Stimulated activated CD8-positive, alpha-beta memory T cell treated with anti-CD3 and anti-CD28 coated beads, Interleukin-15, amount 100 ng/mL, for 48 hours (primary cell): ENCODE measurements at places on chromosomes 11 and 22.

DNA sequence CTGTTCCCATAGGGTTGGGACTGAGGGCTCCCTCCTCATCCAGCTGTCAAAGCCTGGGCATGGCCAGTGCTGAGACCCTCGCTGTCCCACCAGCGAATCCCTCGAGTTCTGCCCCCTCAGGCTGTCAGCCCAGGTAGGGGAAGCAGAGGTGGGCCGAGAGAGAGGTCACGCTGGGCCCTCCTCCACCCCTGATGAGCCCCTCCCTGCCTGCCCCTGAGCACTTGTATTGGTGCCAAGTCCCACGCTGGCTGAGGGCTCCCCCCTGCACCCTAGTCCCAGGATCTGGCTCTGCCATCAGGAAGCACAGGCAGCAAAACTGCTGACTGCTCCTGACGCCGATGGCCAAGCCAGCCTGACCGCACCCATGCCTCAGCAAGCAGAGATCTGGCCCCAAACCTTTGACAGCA is 3.3 kb downstream of the PRR33 start:
- DNase-seq, result no peak

DNA sequence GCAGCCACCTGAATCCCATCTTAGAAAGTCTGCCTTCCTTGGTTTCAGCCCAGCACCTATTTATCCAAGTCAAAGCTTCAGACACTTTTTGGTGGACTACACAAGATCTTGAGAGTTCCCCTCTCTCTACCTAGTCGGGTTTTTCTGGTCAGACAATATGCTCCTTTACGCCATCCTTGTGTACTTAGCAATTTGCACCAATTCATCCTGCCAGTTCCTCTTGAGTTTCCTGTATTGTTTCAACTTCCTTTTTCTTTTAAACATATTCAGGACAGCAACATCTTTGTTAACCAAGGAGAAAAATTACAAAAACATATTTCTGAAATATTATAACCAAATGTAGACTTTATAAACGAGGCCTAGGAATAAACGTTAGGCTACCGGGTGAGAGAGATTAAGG is 368.2 kb upstream of the CADM1 start:
- no peak for DNase-seq

DNA sequence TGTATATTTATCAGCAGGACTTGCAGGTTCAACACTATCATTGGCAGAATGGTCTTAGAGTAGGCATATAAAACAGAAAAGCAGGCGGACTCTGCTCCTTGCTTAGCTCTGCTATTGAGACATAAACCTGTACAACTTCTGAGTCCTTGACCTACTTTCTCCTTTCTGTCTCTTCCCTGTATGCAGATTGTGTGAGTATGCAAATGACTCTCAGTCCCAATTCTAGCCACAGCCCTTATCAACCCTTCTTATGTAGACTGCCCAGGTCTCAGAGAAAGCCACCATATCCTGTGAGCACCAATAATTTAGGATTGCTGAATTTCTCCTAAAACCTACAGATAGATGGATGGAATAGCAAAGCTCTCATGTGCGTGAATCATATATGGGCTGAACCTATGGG is 367.6 kb upstream of the DDI1 start:
- DNase-seq, result no peak

DNA sequence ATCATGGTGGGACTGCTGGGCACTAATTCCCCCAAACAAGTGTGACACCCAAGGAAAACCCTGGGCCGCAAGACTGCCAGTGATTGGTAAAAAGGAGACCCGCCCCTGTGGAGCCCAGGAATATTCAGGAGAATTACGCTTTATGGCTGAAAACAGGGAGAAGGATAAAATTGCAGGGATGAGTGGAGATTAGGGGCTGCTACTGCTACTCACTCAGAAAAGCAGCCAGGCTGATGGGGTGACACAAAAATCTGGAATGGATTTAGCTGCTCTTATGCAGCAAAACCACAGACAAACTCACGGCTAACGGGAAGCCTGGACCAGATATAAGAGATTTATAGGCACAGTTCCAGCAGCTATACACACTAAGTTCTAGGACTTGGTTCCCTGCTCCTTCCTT is 4.4 kb upstream of the FBXO3 start:
- DNase-seq, result no peak

GRCh38 chr11:75365711-75366181 is 14.3 kb upstream of the ARRB1 start:
- DNase-seq, result no peak

- peak; percentile 54 for DNase-seq
These were observed 60.0 kb downstream of the MYO7A start for GRCh38 chr11:77187776-77188632.

- no peak for DNase-seq
These were observed 36.1 kb downstream of the CCDC90B start for GRCh38 chr11:83249972-83250593.
